Left forelimb (tissue), 1 donor: ENCODE measurements at places on chromosomes 4 and X.

GRCh38 chr4:148159793-148160192, 282.4 kb downstream of the NR3C2 start:
- DNase-seq: no peak

DNA sequence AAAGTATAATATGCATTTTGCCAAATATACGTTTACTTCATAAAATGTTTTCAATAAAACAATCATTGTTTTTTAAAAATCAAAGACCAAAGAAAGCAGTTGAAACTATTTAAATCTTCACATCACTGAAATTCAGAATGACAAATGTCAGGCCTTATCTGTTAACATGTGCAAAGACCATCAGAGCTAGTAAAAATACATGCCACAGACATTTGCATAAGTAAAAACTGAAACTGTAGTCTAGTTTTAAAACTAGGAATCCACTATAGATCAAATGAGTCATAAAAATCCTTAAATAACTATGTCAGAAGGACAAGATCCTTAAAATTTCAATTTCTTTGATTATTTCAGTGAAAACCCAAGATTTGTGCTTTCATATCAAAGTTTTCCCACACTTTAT, 24.8 kb downstream of the KLHL15 start:
- no peak for DNase-seq

- DNase-seq: no peak
Observed at GRCh38 chrX:4668802-4669536, 955.5 kb upstream of the PRKX start.

GRCh38 chrX:54042609-54043021, 1.7 kb downstream of the PHF8 start:
- DNase-seq: peak; percentile 63

DNA sequence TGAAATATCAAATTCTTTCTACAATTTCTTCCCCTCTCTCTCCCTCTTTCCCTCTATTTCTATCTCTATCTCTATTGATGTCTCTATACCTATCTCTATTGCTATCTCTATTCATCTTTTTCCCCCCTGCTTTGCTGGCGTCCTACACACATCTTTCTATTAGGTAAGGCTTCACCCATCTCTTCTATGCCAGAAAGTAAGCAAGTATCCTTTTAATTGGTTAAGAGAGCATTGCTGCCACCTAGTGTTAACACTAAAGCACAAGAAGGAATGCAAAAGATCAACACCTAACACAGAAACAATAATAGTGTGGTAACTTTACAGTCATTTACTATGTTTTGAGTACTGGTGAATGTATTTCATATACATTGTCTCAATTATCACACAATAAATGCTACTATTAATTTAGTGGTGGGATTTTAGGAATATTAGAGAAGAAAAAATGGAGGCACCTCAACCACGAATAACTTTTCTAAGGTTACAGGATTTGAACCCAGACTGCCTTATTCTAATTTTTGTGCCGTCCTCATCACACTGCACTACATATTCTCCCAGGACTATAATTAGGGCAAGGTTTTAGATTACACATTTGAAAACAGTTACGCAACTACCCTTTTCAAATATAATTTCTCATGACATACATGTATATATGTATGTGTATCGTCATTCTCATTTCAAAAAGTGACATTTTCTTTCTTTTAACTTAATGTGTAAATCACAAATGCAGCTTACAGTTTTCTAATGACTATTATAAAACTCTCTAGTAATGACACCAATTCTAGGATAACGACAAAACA, 3.7 kb upstream of the C4orf36 start:
- no peak for DNase-seq

- no peak for DNase-seq
Observed at GRCh38 chr4:108204518-108204917, 35.8 kb upstream of the LEF1 start.

- no peak for DNase-seq
Observed at GRCh38 chr4:140078366-140078765, 75.6 kb downstream of the MAML3 start.

GRCh38 chr4:3451956-3452355, 10.2 kb downstream of the HGFAC start:
- DNase-seq: no peak

GRCh38 chr4:98204236-98204553, 57.0 kb upstream of the RAP1GDS1 start:
- DNase-seq: no peak

GRCh38 chr4:70895811-70896491, 6.2 kb upstream of the MOB1B start:
- DNase-seq: no peak

GRCh38 chr4:125650557-125650956, 335.8 kb downstream of the FAT4 start:
- DNase-seq: no peak

DNA sequence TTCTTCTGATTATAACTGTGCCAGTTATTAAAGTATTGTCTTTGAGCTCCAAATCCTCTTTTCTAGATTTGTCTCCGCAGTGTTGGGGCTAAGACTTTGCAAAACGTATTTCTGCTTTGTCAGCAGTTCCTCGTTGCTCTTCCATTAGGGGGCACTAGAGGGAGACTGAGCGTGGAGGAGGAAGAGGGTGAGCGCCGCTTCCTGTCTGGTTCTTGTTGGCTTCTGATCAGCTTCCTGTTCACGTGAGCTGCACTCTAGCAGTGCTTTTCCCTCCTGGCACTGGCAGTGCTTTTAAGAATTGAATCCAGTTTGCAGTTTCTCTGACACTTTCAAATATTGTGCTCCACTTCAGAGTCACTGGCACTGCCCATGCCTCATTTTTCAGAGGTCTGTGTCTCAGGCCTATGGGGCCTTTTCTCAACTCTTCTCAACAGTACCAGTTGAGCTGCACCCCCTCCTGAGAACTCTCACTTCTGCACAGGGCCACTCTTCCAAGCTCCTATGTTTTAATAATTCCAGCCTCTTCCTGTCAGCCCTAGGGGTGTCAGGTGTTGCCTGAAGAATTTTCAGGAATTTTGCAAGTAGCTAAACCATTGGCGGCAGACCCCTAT, 54.4 kb upstream of the LCORL start:
- DNase-seq: no peak

DNA sequence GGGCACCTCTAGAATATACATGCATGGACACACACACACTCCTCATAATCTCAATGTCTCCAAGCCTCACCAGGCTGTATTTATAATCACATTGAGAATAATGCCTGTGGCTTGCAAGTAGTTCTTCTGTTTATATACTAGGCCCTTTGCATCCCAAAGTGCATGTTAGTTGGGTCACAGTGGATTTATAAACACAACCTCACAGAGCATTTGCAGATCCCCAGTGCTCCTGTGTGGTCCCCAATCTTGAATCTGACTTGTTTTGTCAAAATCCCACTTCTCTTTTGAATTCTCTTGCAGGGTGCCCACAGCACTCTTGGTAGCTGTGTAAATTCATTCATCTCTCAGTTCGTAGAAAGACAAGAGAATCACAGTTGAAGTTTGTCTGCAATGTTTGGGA, 49.6 kb upstream of the PROM1 start:
- no peak for DNase-seq

GRCh38 chr4:110310795-110311194, 112.4 kb upstream of the ELOVL6 start:
- no peak for DNase-seq

DNA sequence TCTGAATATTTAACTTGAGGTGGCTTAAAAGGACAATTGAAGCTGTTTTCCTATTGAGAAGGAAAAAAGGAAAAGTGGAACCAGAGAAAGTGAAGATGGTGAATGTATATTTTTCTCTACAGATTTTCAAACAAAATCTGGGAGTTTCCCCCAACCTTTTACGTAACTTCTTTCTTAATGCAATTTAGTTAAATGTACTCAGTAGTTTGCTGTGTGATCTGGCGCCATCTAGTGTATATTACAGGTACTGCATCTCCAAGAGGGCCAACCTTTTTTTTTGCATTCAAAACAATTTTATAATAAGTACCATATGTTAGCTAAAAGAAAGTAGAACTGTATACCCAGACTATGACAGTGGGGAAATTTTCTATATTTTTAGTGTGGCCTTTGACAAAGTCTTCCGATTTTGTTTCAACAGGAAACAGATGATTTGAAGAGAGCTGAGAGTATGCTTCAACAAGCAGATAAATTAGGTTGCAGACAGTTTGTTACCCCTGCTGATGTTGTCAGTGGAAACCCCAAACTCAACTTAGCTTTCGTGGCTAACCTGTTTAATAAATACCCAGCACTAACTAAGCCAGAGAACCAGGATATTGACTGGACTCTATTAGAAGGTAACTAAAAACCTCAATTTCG, 82.0 kb downstream of the PLS3 start:
- no peak for DNase-seq

- no peak for DNase-seq
Observed at GRCh38 chr4:60934566-60935295, 265.4 kb upstream of the ADGRL3 start.

- DNase-seq: no peak
Observed at GRCh38 chr4:148447681-148448080, 5.5 kb upstream of the NR3C2 start.

DNA sequence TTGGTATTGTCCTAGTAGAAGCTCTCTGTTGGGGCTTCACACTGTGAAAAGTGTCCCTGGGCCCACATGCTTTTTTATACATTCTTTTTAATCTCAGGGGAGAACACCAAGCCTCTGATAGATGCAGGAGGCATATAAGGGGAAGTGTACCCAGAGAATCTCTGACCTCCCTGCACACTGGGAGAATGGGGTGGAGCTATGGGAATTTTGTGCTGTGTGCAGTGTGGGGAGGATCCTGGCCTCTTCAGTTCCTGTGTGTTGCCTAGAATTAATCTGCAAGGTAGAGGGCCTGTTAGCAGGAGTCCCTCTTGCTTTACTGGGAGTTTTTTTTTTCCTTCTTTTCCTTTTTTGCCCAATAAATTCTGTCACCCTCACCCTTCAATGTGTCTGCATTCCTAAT, 49.2 kb upstream of the SPIN4 start:
- no peak for DNase-seq

DNA sequence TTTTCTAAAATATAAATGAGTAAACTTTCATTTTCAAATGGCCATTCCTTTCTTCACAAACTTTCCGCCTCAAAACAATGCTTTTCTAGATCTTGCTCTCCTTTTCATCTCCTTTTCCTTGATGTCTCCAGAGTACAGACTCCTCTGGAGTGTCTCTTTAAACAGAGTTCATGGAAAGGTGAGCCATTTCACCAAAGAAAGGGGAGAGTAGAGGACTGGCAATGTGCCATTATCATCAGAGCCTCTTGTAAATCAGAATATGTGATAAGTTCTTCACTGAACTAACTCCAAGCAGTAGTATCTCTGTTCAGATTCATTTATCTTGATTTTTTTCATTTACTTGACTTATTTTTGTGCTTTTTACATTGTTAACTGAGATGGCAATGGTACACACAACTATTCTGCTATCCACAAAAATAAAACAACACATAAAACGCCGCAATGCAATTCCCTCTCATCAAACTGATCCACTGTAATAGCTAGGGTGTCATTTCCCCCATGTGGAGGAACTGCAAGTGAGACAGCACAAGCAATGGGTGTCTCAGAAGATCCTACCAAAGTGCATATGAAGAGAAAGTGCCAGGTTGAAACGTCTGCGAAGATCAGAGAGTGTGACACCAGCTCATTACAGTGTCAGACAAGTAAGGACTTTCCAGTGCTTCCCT, 125.4 kb downstream of the RASL11B start:
- no peak for DNase-seq

- no peak for DNase-seq
Observed at GRCh38 chr4:56007154-56007553, 58.4 kb downstream of the CEP135 start.

DNA sequence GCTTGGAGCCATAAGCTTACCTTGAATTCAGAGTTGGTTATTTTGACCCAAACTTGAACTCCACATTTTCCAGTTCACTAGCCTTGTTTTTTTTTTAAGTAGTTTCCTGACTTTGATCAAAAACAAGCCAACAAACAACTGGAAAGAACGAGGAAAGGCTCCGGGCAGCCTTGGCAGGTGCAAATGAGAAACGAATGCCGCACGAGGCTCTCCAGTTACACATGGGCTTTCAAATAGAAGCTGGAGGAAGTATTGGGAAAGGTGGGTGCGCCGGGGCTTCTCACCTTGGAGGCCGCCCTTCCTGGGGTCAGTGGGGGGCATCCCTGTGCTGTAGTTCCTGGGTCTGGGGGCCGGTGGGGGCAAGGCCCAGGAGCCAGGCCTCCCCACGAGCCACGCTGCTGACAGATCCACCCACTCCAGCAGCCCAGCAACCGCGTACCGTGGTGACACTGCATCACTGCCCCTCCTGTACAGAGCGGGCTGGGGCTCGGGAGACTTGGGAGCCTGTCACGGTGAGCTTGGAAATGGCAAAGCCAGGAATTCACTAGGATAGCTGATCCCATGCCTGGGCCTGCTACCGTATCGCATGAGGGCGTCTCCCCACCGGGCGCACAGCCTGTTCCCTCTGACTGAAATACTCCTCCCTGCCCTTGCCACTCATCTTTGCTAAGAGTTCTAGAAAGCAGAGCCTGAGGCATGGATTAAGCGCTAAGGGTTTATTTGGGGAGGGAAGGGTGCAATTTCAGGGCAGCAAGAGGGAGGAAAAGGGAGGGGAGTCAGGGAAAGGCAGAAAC, 50.9 kb upstream of the ADRA2C start:
- no peak for DNase-seq

- DNase-seq: no peak
Observed at GRCh38 chr4:163110442-163110841, 56.2 kb downstream of the NAF1 start.

GRCh38 chr4:183912585-183912984, 7.5 kb downstream of the STOX2 start:
- DNase-seq: no peak

DNA sequence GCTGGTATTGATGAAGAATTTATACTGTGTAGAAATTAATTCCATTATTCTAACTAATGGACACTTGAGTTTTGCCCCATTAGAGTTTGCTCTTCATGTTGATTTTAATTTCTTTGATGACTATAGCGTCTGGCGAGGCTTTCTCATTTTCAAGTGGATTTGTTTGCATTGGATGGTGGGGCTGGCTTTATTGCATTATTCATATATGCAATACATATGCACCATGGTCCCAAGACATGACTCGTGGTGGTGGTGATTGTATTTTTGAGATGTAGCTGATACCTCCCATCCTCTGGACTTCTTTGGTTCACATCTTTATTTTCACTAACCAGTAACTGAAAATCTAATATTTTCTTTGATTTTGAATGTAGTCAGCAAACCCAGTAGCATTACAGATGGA, 39.8 kb downstream of the PTTG2 start:
- no peak for DNase-seq

GRCh38 chrX:10634392-10635161, 14.2 kb upstream of the MID1 start:
- DNase-seq: no peak

DNA sequence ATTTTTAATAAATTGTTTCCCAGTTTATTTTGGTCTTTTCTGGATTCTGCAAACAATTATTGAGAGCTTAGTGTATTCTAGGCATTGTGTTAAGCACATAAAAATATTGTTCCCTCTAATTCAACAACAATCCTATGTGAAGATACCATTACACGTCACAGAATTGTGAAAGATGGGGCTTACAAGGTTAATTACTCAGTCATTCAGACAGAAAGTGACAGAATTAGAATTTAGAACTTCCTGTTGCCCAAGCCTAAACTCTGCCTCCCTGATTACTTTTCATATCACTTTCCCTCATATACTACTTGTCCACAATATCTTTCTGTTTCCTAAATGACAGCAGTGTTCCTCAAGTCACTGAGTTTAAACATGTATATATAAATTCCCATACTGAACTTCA, 186.7 kb upstream of the VEGFC start:
- no peak for DNase-seq
